H4 (cell line): ENCODE measurements at places on chromosomes 3 and 15. TPM values are rescaled to one million over a fixed set of nuclear protein-coding genes. Genes with fewer than 3 reads are reported as not detected.

The GATA2 gene
- 4.0 TPM in 2 replicates for total RNA-seq

The GOLGA8O gene
- total RNA-seq: 0.10 TPM in 1 of 2 replicates, not detected in the other

The SLC28A2 gene
- not detected in 2 replicates for total RNA-seq

The RETNLB gene
- not detected in 2 replicates for total RNA-seq

The C15orf40 gene
- total RNA-seq: 27.5 and 39.5 TPM in 2 replicates

The DNAH12 gene
- 0.06 TPM in 1 of 2 replicates, not detected in the other for total RNA-seq

The MRPL3 gene
- 287 and 295 TPM in 2 replicates for total RNA-seq

The CFAP100 gene
- not detected in 2 replicates for total RNA-seq

GRCh38 chr3:195173657-195174056 lies 97.3 kb downstream of the XXYLT1 start:
- DNase-seq: no peak

DNA sequence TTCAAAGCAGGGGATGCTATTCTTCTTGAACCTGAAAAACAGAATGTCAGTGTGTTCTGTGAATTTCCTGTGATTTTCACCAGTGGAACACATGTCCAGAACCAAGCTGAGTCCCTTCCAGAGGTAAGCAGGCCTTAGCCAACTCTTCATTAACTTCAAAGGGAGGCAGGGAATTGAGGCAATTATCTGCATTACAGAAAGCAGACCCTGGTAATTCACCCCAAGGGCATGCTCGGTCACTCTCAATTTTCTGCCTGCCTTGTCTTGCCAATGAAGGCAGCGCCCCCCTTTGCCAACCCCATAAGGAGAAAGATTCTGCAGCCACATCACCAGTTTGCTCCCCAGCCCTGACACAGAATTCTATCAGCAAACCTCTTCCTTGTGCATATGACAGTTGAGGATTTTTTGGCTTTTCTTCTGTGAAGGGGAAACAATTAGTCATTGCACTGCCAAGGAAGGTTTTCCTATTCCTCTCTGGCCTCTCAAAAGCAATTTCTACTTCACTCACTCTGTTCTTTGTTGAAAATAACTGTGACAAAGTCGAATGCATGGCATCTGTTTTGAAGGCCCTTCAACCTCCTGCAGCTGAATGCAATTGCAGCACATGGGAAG lies 85.3 kb downstream of the HHLA2 start:
- no peak for DNase-seq

DNA sequence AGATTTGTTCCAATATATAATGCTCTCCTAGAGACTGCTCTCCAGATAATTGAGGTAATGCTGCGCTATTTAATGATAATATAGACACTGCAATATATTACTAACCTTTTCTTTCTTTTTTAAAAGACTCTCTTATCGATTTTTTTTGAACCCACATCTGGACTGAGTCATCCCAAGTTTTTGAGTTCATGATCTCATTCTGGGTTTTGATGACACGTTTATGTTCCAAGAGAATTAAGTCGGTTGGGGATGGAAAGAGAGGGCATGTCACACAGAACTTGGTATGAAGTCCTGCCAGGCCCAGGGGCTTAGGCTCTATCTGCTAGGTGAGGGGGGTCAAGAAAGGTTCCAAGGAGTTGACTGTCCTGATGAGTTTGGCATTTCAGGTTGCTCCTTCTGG lies 431.1 kb downstream of the MFSD1 start:
- DNase-seq: no peak

DNA sequence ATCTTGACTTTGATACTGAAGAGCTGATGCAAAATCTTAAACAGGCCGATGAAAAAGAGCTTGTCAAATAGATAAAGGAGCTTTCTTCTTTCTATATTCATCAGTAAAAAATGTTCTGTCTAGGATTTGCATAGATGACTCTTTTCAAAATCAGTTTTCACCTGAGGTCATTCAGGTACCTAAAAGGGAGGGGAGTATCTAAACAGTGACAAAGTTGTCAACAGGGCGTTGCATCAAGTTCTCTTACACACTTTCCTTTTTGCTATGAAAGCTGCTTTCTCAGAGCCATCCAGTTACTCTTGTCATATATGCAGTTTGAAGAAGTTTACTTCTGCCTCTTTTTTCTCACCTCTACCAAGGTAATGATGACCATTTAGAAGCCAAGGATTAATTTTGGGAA lies 60.0 kb downstream of the AKAP13 start:
- DNase-seq: no peak

GRCh38 chr3:8517487-8517886 lies 15.9 kb downstream of the LMCD1 start:
- no peak for DNase-seq

- no peak for DNase-seq
Observed at GRCh38 chr3:151377768-151378385, 6.7 kb downstream of the P2RY12 start.

- no peak for DNase-seq
Observed at GRCh38 chr3:156769721-156770654, 56.2 kb upstream of the LEKR1 start.

DNA sequence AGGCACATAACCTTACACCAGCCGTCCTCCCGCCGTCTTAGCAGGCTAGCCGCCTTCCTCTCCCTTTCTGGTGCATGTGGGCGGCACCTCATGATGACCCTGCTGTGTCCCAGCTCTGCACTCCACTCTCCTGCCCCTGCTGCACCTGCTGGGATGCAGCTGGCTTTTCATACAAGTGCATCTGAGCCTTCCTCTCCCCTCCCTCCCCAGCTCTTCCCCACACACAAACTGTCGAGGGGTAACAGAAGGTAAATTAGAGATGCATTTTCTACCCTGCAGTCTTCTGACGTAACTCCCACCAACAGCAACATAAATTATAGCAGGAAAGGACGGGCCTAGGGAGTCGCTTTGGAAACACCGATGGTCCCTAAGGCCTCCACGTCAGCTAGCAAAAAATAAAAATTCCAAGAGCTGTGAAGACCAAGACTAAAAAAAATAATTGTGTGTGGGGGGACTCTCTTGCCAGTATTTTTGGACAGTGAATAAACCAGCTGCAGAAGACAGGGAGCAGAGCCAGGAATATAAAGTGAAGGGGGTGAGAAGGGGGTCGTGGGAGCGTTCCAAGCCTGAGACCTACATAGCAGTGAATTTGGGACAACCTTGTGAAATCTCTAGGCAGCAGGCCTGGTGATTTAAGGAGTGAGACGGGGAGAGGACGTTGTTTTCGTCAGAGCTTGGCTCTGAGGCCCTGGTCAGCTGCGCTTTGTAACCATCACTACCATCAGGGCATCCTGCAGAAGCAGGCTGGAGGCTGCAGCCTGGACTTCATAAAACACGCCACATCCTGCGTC lies 216.2 kb downstream of the ADAMTS17 start:
- no peak for DNase-seq

- DNase-seq: no peak
Observed at GRCh38 chr3:16860234-16860633, 24.5 kb upstream of the PLCL2 start.

DNA sequence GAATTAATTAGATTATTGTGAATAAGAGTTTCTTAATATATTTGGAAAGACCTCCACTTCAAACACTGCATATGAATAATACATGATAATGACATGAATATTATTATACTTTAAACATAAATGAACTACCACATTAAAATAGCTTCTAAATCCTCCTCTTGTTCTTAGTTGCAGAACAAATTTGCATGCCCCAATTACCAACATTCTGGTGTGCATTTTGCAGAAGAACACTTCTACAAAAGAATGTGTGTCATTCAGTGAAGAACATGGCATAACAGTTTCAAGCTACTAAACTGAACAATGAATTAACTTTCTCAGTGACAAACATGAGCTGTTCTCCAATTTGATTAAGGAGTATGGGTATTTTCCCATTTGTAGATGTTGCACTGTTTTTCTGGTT lies 711.3 kb upstream of the NAALADL2 start:
- DNase-seq: no peak

- no peak for DNase-seq
Observed at GRCh38 chr3:40690749-40691451, 166.1 kb downstream of the ZNF621 start.

DNA sequence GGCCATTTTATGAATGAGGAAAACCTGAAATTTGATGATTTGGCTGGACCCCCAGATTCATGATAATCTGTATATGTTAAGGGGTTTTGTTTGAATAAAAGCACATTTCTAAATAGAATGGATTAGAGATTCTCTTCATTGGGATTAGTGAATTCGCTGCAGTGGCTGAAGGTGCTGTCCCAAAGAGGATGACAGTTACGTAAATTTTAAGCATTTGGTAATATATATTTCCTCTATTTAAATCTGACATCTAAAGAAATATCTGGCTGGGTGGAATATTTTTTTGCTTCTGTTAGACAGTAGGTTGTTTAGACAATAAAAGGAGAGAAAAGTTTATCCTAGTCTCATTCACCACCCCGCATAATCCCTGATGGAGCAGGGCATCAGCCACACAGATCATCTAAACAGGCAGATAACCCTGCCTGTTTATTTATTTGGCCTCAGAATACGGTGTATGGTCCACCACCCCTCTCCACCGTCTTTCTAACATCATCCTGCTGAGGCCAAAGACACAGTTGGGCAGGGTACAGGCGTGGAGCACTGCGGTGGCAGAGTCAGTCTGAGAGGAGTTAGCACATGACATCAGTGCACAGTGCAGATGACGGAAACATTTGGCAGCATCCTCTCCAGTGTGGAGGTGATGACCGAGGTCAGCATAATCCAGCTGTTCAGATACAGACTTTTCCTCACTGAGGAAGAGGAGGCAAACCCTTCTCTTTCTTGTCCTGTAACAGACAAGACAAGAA lies 20.4 kb upstream of the NFKBIZ start:
- DNase-seq: peak; percentile 41

GRCh38 chr15:79978655-79979514 lies 7.9 kb upstream of the BCL2A1 start:
- no peak for DNase-seq

GRCh38 chr3:120601554-120601953 lies 5.4 kb downstream of the NDUFB4 start:
- DNase-seq: no peak

DNA sequence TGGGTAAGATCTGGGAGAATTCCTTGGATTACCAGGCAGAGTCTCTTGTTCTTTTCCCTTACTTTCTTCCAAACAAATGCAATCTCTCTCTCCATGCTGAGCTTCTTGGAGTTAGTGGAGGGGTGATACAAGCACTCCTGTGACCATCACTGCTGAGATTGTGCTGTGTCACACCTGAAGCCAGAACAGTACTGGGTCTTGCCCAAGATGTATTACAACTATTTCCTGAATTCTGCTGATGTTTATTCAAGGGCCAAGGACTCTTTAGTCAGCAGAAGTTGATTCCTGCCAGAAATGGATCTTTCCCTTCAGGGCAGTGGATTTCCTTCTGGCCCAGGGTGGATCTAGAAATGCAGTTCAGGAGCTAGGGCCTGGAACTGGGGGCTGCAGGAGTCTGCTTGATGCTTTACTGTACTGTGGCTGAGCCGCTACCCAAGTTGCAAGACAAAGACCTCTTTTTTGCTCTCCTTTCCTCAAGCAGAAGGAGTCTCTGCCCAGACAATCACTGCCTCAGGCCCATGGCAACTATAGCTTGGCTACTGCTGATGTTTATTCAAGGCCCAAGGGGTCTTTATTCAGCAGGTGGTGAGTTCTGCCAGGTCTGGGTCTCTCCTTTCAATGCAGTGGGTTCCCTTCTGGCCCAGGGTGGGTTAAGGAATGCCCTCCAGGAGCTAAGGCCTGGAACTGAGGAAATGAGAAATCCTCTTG lies 98.8 kb downstream of the SH3GL3 start:
- no peak for DNase-seq

- DNase-seq: no peak
Observed at GRCh38 chr3:114928989-114929640, 218.0 kb downstream of the ZBTB20 start.

DNA sequence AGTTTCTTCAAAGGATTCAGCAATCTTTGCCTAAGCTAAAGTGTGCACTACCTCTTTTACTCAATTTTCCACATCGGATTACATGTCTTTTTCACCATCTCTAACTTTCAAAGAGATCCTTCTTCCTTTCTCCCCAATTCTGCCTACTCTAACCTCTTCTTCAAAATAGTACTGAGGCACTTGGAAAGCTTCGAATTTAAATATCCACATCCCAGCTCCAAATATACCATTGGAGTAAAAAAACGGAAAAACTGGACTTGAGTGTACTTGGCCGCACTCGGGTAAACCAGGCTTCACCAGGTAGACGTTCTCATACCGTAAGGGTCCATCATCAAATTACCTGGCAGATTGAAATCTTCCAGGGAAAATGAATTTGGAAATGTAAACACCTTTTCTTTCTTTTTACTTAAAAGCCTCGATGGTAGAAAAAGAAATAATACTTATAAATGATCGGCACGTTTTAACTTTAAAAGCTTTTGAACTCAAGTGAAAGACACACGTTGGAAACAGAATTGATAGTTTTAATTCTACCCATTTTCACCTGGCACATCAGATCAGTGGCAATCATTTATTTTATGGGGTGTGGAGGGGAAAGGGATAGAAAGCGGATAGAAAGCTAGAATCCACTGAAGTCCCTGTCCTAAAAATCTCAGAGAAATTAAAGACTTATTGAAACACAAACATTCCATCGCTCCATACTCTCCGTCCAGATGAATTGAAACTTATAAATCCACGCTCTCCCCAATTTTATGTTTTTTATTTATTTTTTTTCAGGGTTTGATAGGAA lies 8.2 kb upstream of the MEIS2 start:
- DNase-seq: no peak

- DNase-seq: peak; percentile 58
Observed at GRCh38 chr3:171088964-171089754, 62.6 kb upstream of the SLC2A2 start.

GRCh38 chr15:69612112-69612511 lies 159.5 kb downstream of the RPLP1 start:
- DNase-seq: no peak

- DNase-seq: no peak
Observed at GRCh38 chr3:126918355-126918821, 64.5 kb upstream of the PLXNA1 start.

DNA sequence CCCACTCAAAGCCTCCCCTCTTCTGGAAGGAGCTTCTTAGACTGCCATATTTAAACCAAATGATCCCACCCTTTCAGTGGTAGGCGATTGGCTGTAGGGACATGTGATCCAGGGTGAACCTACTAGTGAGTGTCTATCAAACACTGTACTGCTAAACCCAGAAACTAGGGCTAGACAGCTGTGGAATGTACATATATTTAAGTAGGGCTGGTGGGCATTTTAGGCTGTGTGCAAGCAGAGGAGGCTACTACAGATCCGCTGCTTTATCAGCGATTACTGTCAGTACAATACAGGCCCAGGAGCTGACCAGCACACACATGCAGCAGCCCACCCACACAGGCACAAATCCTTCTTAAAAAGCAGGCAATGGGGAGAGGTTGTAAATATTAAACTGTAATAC lies 15.4 kb upstream of the LARP6 start:
- DNase-seq: no peak

- DNase-seq: no peak
Observed at GRCh38 chr3:44511238-44511566, 33.7 kb upstream of the ZNF445 start.
